Pancreas (tissue), 10 donors: ENCODE measurements at places on chromosomes 13 and 19. TPM values are rescaled to one million over a fixed set of nuclear protein-coding genes. Genes with fewer than 3 reads are reported as not detected.

- H3K27me3 ChIP-seq, result no peaks in the 10 kb centered on the region
- no peak overlapping the region for H3K4me3 ChIP-seq
- DNase-seq, result no peak
- no peak overlapping the region for H3K27ac ChIP-seq
Observed at GRCh38 chr19:49999371-50000010, 25.7 kb downstream of the VRK3 start.

APLP1 gene
- 41.4 TPM for total RNA-seq

DNA sequence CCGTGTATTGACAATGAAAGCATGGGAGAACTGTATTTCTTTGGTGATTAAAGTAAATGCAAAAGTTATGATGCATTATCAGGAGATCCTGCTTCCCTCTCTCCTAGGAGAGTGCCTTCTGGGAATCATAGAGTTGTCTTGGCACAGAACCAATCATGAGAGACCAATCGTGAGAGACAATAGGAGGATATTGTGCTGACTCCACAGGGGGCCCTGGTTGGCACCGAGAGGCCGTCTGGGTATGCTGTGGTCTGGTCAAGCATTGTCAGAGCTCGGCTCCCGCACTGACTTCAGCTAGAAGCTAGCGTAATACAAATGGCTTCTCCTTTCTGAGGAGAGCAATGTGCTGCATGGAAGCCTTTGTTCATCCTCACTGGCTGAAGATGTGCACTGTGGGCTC lies 131.5 kb upstream of the GJB6 start:
- no peak for DNase-seq
- H3K27me3 ChIP-seq, result no peaks in the 10 kb centered on the region
- no peak overlapping the region for H3K4me3 ChIP-seq

DNA sequence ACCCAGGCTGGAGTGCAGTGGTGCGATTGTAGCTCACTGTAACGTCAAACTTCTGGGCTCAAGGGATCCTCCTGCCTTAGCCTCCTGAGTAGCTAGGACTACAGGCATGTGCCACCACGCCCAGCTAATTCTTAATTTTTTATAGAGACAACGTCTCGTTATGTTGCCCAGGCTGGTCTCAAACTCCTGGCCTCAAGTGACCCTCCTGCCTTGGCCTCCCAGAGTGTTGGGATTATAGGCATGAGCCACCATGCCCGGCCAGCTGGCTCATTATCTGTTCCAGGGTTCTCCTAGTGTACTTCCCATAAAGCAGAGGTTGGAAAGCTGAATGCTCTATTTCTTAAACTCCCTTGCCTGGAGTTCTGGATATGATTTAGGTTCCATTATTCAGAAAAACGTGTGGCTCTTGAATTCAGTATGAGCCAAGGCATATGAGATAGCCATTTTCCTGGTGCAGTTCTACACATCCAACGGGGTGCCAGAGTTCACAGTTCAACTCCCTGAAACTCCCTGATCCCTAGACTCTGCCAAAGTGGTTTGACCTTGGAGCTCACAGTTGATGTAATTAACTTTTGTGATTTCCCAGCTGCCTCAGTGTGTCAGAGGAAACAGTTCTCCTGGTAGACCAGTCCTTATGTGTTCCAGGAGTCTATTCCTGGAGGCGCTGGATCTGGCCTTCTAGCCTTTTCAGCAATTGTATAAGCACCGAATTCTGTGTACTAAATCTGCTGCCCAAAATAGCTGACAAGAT lies 21.6 kb downstream of the GPR183 start:
- no peaks in the 10 kb centered on the region for H3K27me3 ChIP-seq
- no peak overlapping the region for H3K4me3 ChIP-seq
- H3K36me3 ChIP-seq, result no peaks in the 10 kb centered on the region
- no peak for DNase-seq
- H3K27ac ChIP-seq, result no peak overlapping the region

- DNase-seq, result no peak
- no peak overlapping the region for H3K27ac ChIP-seq
- no peaks in the 10 kb centered on the region for H3K27me3 ChIP-seq
- no peaks in the 10 kb centered on the region for H3K36me3 ChIP-seq
Observed at GRCh38 chr13:30739761-30740642, 4.7 kb downstream of the ALOX5AP start.

GRCh38 chr13:69202996-69203395 lies 904.6 kb upstream of the ATXN8OS start:
- no peaks in the 10 kb centered on the region for H3K36me3 ChIP-seq
- no peak for DNase-seq
- no peak overlapping the region for H3K4me3 ChIP-seq
- no peak overlapping the region for H3K27ac ChIP-seq
- no peaks in the 10 kb centered on the region for H3K4me1 ChIP-seq
- H3K27me3 ChIP-seq, result no peaks in the 10 kb centered on the region

DNA sequence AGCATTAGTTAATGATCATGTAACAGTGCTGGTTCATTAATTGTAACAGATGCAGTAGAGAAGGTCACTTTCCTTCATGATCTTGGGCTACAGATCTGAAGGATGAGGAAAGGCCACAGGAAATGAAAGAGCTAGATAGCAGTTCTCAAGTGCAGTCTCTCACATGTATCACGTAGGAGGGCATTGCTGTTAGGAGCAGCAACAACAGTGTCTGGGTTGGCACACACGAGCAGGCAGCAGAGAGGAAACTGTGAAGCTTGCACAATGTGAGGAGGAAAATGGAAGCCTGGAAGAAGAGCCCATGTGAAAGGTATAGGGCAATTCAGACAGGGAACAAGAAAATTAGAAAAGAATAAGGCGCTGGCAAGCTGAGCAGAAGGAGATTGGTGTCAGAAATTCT lies 1741.5 kb downstream of the PCDH9 start:
- no peaks in the 10 kb centered on the region for H3K36me3 ChIP-seq
- H3K4me1 ChIP-seq, result no peaks in the 10 kb centered on the region
- no peaks in the 10 kb centered on the region for H3K27me3 ChIP-seq
- H3K27ac ChIP-seq, result no peak overlapping the region
- H3K4me3 ChIP-seq, result no peak overlapping the region

PSG4 gene
- total RNA-seq, result 0.41 TPM

DNA sequence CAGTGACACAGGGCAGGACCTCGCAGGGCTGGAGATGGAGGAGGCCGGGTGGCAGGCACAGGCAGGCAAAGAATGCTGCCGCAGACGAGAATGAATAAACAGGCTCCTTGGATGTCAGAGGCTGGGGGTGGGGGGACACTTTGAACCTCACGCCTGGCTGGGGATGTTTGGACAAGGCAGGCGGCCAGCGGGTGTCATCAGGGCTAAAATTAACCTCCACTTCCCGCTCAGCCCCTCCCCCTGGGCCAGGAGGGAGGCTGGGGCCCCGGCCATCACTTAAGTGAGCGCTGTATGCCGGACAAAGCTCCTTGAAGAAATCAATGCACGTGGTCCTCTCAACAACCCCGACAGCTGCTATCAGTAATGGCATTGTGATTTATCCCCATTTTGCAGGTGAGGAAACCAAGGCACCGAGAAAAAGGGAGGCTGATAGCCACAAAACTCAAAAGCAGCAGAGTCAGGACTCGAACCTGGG lies 10.3 kb upstream of the FUT5 start:
- H3K27me3 ChIP-seq, result no peaks in the 10 kb centered on the region
- H3K36me3 ChIP-seq, result no peaks in the 10 kb centered on the region
- H3K27ac ChIP-seq, result no peak overlapping the region

- no peak for DNase-seq
- no peaks in the 10 kb centered on the region for H3K4me1 ChIP-seq
- no peaks in the 10 kb centered on the region for H3K36me3 ChIP-seq
- H3K4me3 ChIP-seq, result no peak overlapping the region
Observed at GRCh38 chr19:53977429-53977990, 13.9 kb upstream of the CACNG6 start.

GRCh38 chr13:30796132-30796572 lies 60.8 kb downstream of the ALOX5AP start:
- no peak overlapping the region for H3K27ac ChIP-seq
- H3K36me3 ChIP-seq, result no peaks in the 10 kb centered on the region
- no peaks in the 10 kb centered on the region for H3K4me1 ChIP-seq
- no peak for DNase-seq
- no peak overlapping the region for H3K4me3 ChIP-seq
- no peaks in the 10 kb centered on the region for H3K27me3 ChIP-seq

DNA sequence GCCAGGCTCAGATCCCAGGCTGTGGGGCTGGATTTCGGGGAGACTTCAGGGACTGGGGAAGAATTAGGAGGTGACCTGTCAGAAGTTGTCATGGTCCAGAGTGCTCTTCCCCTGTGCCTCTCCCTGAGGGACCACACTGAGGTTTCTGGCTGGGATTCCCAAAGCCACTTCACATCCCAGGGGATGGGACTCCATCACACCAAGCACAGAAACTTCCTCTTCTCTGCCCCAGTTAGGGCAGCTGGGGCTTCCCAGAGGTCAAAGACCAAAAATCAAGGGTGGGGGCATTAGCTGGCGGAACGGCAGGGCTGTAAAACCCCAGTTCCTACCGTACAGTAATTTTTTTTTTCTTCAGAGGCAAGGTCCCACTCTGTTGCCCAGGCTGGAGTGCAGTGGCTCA lies 7.4 kb downstream of the FCER2 start:
- no peaks in the 10 kb centered on the region for H3K27me3 ChIP-seq
- H3K4me3 ChIP-seq, result no peak overlapping the region
- no peaks in the 10 kb centered on the region for H3K36me3 ChIP-seq
- DNase-seq, result no peak

DNA sequence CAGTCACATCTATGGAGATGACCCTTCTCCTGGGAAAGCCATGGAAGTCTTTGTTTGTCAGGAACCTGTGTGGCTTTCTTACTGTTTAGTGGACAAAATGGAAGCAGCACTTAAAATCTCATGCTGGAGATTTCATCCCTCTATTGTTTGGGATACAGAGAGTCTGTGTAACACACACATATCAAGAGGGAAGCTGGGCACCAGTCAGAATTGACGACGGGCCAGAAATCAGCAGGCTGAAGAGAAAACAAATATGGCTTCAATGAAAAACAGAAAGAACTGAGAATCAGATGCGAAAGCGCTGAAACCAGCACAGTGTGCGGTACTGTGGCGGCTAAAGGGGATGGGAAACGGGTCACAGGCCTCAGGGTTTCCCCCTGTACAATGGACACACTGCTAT lies 72.2 kb upstream of the WASF3 start:
- no peaks in the 10 kb centered on the region for H3K4me1 ChIP-seq
- no peaks in the 10 kb centered on the region for H3K27me3 ChIP-seq
- no peak overlapping the region for H3K4me3 ChIP-seq
- no peaks in the 10 kb centered on the region for H3K36me3 ChIP-seq
- H3K27ac ChIP-seq, result no peak overlapping the region

DNA sequence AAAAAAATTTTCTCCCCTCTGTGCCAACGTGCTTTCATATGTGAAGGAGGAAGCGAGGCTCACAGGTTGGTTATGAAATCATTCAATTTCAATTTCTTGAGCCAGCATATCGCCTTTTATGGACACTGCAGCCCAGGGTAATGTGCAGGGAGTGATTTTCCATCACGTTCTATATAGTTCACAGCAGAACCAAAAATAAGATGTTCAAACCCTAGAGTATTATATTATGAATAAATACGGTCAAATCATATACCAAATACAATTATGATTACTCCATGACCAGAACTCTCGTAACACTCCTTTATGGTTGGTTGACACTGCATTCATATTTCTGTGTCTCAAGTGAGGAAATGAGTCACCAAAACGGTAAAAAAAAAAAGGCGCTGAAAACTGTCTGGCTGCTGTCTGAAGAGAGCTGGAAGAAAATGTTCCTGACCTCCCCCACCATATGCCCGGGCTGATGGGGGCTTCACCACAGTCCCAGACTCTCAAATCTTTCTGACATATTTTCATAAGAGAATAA lies 75.8 kb upstream of the UBAC2 start:
- H3K4me1 ChIP-seq, result no peaks in the 10 kb centered on the region
- no peaks in the 10 kb centered on the region for H3K36me3 ChIP-seq
- no peak overlapping the region for H3K4me3 ChIP-seq
- no peak for DNase-seq
- no peak overlapping the region for H3K27ac ChIP-seq

GRCh38 chr13:74550039-74550438 lies 415.8 kb upstream of the KLF12 start:
- no peak overlapping the region for H3K4me3 ChIP-seq
- H3K4me1 ChIP-seq, result no peaks in the 10 kb centered on the region
- no peaks in the 10 kb centered on the region for H3K36me3 ChIP-seq
- no peak for DNase-seq

DNA sequence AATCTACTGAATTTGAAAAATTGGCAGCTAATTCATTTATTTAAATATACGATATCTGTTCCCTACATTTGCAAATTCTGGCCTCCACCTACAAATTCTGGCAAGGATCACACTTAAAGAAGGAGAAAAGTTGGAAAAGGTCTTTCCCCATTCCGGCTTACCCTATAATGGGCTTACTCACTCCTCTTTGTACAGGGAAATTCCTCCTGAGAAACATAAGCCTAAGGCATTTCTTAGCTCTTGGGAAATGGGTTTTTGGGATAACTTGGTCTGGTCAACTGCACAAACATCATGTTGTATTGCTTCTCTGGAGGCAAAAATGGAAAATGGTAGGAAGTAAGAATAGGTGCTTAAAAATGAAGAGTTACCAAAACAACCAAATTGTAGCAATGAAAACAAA lies 25.5 kb downstream of the KCTD12 start:
- H3K27me3 ChIP-seq, result no peaks in the 10 kb centered on the region
- no peaks in the 10 kb centered on the region for H3K4me1 ChIP-seq
- no peaks in the 10 kb centered on the region for H3K36me3 ChIP-seq
- no peak overlapping the region for H3K4me3 ChIP-seq
- no peak overlapping the region for H3K27ac ChIP-seq

GRCh38 chr13:107238262-107238981 lies 670.5 kb upstream of the ARGLU1 start:
- H3K4me1 ChIP-seq, result no peaks in the 10 kb centered on the region
- H3K27ac ChIP-seq, result no peak overlapping the region
- H3K27me3 ChIP-seq, result no peaks in the 10 kb centered on the region
- no peak for DNase-seq
- H3K36me3 ChIP-seq, result no peaks in the 10 kb centered on the region

DNA sequence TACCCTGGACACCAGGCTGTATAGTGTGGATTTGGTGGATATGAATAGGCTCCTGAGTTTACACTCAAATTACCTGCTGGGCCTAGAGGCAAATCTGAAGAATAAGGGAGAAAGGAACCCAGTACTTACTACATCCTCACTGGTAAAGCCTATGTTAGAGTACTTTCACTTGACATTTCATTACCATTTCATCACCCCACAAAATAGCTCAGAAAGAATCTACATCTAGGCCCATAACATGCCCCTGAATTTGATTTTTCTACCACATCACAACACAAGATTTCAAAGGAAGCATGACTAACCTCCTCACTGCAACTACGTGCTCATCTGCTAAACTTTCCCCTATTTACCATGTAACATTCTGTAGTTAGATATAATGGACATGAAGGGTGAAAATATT lies 43.3 kb downstream of the VWA8 start:
- no peaks in the 10 kb centered on the region for H3K27me3 ChIP-seq
- no peaks in the 10 kb centered on the region for H3K4me1 ChIP-seq
- H3K27ac ChIP-seq, result no peak overlapping the region
- H3K4me3 ChIP-seq, result no peak overlapping the region
- no peaks in the 10 kb centered on the region for H3K36me3 ChIP-seq
